ENCODE measurements at places on chromosomes 2 and 18.
A peak's percentile ranks its signal among the peaks of the same experiment; 100 is the strongest.

DNA sequence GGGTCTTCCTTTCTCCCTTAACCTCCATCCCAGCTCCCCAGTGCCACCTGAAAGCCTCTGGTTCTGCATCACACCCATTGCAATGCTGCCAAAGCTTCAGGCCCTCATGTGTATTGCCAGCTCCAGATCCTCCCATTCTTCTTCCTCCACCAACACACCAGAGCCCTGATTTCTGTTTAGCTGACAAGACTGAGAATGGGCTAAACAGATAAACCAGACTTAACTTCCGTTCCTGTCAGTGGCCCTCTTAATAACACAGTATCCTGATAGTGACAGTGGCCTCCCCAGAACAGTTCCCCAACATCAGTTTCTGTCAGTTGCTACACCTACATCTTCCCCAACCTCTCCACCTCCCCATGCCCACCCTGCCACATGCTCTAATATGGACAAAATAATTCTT is 31.3 kb upstream of the C1D start:
- DNase-seq = no peak

DNA sequence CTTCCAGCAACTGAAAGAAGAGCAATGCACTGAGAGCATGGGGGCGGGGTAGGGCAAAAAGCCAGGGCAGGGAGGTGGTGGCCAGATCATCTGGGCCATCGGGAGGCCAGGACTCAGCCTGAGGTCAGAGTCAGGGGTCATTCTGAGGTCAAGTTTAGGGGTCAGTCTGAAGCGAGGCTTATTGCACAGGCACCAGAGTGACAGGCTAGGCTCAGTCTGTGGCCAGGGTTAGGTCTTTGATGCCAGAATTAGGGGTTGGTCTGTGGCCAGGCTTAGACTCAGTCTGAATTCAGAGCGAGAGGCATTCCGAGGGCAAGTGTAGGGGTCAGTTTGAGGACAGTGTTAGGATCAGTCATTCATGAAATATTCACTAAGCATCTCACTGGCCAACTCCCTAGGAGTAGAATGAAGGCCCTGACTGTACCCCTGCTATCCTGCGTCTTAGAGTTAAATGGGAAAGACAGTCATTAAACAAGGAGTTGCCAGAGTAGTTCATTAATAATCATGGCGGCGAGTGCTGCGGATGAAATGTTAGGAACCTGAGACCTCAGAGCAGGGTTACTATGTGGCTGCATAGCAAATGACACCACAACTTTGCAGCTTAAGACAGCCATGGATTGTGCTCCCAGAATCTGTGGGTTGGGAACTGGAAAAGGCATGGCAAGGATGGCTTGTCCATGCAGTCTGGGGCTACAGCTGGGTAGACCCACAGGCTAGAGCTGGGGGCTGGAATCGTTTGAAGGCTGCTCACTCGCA is 198.7 kb downstream of the CYP26B1 start:
- peak; percentile 38 for DNase-seq

DNA sequence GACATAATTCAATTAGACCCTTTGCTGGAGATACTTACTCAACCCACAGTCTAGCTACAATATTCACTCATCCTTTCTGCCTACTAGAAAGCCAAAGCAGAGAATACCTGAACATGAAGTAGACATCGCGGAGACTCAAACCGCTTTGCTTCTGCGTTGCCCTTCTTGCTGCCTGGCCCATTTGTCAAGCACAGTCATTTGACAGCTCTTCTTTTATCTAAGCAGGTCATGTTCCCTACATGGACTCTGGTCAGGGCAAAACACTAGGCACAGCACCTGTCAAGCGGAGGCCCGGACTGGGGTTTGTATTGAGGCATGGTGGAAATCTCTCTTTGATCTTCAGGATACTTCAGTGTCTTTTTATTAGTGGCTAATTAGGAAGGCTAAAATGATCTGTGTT is 89.7 kb downstream of the FARSB start:
- no peak for DNase-seq

GRCh38 chr2:33216508-33217182 is 259.8 kb upstream of the RASGRP3 start:
- no peak for DNase-seq

DNA sequence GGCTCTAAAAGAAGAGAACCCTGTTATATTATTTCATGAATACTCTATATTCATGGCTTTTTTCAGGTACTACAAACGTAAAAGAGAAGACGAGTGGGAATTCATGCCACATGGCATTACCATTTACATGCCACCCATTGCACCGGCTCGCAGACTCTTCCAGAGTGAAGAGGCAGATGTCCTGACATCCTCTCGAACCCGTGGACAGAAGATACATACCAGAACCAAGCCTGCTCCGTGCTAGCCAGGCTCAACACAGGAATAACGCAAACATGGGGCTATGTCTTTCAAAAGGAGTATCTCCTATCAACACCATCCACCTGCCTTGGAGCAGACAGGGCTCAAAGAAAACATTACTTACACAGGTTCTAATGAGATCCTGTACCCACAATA is 168.8 kb downstream of the THADA start:
- no peak for DNase-seq

DNA sequence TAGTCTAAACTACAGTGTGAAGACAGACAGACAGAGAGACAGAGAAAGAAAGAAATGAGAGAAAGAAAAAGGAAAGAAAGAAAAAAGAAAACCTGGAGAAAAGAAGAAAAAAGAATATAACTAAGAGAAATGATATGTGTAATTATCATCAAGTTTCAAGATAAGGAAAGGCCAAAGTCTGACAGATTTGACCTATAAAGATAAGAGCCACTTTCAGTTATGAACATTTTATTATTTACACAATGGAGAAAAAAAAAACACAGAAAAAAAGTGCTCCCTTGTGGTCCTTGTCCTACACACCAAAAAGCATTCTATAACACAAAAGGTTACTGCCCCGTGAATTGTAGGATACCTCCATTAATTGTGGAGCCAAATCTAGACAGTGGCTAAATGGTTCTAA is 937.2 kb upstream of the DDX18 start:
- no peak for DNase-seq

- DNase-seq = no peak
Measured at GRCh38 chr2:70921031-70921430, 14.7 kb upstream of the ATP6V1B1 start.

GRCh38 chr2:66862885-66863650 is 428.1 kb downstream of the MEIS1 start:
- peak; percentile 45 for DNase-seq

Data from MCF 10A (cell line).